ENCODE measurements at places on chromosomes 6 and 20.

DNA sequence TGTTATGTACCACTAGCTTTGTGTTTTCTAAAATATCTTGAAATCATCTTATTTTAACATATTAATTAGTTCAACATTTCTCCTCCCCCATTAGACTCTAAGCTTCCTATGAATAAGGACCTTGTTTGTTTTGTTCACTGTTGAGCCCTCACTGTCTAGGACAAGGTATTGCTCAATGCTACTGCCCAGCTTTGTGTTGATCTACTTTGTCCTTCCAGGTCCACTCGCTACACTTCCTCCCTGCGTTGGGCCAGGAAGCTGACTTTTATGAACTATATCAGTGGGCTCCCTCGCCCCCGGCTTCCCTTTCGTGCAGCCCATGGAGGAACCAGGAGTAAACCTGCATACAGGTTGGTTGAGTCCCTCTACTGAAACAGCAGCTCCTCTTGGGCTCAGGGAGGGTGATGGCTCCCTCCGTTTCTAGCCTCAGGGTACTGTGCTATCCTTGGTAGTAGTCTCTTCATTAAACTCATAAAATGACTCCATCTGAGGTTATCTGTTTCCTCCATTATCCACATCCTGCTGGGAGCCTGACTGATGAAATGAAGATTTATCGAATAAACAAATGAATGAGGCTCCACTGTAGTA, 272.5 kb downstream of the CLIC5 start:
- DNase-seq = no peak

- no peak for DNase-seq
Observed at GRCh38 chr20:10531848-10532247, 96.7 kb downstream of the SLX4IP start.

GRCh38 chr6:48835421-48835958, 627.6 kb downstream of the MMUT start:
- no peak for DNase-seq

DNA sequence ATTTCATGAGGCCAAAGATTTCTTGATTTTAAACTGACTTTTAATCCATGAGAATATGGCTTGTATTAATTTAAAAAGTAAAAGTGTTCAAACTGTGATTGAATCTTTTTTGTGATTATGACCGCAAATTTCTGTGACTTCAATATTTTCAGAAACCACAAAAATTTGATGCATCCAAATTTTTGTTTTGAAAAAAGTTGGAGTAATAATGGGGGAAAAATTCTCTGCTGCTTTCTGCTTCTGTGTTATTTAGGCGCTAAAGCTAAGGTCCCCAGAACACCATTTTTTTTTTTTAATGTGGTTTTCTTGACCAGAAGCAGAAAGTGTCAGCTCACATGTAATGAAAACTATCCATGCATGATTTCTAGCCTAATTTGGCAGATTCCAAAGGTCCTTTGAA, 65.3 kb downstream of the GRIK2 start:
- no peak for DNase-seq

- DNase-seq = no peak
Observed at GRCh38 chr20:6007094-6007528, 46.7 kb downstream of the LRRN4 start.

- no peak for DNase-seq
Observed at GRCh38 chr6:151288712-151289398, 49.1 kb downstream of the AKAP12 start.

- DNase-seq = peak; percentile 82
Observed at GRCh38 chr6:29702519-29703103, 20.6 kb upstream of the HLA-F start.

- no peak for DNase-seq
Observed at GRCh38 chr6:21707524-21708319, 114.2 kb downstream of the SOX4 start.

DNA sequence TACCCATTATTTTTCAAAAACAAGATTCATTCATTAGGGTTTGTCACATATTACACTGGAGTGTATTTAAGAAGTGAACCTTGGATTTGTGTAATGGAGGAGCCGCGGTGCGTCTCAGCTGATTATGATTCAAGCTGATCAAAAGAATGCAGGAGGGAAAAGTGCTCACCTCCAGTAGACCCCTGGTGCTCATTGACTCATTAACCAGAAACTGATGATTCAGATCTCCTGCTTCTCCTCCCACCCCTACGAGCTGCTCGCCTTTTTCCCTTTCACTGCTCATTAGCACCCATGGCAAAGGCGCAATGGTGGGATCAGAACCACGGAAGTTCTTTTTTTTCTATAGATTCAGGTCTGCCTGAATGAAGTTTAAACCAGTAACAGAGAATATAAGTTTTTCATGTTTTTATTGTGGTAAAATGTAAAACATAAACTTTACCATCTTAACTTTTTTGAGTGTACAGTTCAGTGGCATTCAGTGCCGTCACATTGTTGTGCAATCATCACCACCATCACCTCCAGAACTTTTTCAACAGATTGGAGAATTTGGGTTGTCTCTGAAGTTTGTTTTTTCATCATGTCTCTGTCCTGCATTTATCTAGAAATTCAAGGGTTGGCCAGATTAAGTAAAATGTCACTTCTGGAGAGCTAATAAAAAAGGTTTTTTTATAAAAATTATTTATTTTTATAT, 101.6 kb downstream of the LINC00237 start:
- DNase-seq = no peak

DNA sequence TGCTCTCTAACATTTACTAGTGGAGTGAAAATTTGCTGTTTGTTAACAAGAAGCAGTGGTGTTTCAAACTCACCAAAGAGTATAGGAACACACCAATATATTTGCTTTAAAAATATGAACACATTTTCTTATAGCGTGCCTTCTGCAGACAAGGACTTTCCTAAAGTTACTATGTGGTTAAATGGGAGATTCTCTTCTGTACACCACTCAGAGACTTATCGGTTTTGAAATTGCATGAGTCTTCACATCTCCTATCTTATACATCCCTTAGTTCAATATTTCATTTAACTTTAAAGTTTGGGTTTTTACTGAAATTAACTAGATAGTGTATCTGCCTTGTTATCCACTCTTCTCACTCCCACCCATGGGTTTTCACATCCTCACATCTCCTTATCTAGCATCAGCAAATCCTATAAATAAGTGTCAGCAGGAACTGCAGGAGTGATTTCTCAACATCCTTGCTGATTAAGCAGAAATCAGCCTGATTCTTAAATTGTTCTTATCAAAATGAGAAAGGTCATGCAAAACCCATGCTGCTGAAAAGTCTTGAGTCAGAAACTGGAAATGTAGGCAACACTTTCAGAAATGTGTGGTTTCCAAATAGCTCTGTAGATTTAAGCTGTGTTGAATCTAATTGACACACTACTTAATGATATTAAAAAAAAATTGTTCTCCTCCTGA, 1075.6 kb upstream of the GJE1 start:
- no peak for DNase-seq

DNA sequence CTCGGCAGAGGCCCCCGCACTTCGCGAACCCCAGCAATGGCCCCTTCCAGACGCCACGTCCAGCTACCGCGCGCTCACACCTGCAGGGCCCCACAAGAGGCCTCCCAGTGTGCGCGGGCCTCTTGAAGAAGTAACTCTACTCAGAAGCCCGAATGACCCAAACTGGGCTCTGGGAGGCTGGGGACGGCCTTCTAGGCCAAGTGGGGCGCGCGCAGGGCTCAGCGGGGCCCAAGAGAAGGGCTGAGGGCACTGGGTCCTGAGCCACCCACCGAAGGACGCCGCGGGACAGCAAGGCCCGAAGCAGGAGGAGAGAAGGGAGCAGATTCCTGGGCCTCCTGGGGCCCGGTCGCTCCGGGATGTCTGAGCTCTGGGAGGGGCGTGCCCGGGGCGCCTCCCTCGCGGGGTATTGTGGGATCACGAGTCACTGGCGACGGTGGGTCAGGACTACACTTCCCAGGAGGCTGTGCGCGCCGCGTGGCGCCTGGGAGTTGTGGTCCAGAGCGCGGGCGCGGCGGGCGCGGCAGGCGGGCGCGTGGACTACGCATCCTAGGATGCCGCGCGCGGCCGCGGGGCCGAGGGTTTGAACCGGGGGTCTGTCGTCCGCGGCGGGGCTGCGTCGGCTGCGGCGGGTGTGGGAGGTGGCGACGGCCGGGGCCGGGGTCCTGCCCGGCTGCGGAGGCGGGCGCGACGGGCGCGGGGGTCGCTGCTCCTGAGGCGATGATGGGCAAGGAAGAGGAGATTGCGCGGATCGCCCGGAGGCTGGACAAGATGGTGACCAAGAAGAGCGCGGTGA, at the start of gene TCEA2:
Gene TCEA2 (plus strand): TSS at position 603 of the 793 bp plus-strand sequence. CDS start 115 bp downstream, at position 718.
- DNase-seq = peak; percentile 96

DNA sequence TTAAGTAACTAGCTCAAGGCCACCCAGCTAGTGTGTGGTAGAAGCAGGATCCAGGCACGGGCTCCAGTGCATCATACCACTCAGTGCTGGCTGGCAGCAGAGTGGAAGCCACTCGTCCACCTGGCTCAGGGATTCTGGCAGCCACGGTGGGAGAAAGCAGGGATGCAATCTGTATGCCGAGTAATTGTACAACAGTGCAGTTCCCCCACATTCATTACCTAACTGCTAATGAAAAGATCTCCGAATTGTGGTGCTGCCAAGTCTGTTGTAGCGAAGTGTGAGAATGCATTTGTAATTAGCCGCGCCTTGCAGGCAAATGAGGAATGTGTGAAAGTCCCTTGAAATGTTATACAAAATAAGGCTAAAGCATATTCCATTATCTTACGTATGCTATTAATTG, 29.0 kb downstream of the KCNG1 start:
- no peak for DNase-seq

DNA sequence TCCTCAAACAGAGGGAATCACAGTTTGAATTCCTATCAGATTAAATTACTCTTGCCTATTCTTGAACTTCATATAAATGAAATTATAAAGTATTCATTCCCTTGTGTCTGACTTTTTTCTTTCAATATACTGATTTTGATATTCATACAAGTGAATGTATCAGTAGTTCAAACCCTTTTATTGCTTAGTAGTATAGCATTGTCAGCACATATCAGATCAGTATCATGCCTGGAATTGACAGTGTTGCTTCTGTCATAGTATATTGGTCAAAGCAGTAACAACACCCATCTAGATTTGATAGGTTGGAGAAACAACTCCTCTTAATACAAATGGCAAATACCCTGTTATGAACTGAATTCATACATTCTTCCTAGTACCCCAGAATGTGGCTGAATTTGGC, 89.1 kb upstream of the SLC35F1 start:
- DNase-seq = no peak

- no peak for DNase-seq
Observed at GRCh38 chr6:166904101-166904746, 52.1 kb downstream of the RNASET2 start.

DNA sequence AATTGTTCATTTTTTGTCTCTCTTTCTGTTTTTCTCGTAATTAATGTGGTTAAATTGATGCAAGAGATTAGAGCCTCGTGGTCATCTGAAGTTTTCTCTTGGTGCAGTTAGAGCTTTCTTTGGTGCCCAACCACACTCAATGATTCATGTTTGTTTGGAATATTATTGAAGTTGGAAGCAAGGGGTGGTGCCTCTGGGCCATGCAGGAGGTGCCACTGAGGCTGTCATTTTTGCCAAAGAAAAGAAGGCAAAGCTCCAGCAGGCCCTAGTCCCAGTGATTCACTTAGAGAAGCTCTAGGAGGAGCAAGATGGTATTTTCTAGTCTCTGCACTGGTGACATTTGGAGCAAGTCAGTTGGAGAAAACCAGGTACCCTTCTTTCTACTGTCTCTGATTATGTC, 144.5 kb upstream of the RALGAPA2 start:
- no peak for DNase-seq

DNA sequence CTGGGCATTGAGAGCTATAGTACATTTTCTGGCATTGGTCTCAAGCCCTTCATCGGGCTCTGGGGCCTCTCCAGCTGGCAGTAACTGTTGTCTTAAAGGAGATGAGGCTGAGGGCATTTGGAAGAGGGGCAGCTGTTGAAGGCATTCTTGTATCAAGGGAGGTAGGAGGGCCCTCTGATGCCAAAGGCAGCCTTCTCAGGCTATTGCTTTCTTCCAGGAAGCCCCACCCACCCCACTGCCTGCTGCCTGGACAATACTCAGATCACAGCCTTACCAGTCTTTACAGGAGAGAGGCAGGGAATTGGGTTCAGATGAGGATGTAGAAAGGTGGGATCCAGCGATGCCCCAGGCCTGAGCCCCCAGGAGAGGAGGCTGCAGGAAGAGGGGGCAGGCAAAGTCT, 46.0 kb downstream of the CPXM1 start:
- DNase-seq = no peak

DNA sequence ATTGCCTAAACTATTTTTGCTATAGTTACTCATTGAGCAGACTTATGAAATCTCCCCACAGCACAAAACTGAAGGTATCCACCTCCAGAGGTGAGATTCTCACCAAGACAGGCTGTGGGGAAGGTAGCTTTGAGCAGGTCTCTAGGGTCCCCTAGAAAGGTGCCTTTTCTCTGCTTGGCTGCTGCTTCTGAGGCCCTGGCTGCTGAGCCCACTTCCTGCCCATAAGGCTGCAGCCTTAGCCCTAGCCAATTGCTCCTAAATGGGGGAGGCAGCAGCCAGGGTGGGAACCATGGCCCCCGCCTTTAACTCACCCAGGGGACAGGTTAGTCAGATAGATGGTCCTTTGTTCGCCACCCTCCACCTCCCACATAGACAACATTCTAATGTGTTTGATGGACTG, 3.6 kb downstream of the NT5E start:
- DNase-seq = no peak

DNA sequence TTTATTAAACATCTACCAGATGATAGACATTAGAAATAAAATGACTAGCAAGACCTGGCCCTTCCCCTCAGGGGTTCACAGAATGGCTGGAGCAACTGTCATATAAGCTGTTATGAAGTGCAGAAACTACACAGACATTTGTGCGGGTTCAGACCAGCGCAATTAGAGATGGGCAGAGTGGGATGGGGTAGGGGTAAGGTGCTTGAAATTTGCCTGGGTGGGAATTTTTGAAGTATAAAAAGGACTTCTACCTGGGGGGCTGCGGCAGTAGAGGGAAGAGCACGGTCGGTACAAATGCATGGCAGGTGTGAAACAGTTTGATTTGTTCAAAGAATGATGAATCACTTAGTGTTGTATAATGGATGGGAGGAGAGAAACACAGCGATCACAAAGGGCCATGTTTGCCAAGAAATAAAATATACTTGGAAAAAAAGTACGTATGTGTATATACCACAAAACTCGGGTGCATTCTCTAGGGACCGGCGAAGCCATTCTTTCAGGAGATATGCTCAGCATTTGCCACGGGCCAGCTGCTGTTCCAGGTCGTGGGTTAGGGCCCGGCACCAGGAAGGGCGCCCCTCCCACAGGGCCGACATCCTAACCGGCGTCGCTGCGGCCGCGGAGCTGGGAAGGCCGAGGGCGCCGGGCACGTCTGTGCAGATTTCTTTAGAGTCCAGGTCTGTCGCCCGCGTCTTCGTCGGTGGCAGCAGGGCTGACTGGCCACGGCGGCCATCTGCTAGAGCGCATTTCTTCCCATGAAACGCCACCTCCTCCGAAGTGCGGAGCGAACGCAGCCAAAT, 809 bp upstream of the NOL7 start:
- peak; percentile 7 for DNase-seq

Measured in stimulated activated CD4-positive, alpha-beta T cell treated with anti-CD3 and anti-CD28 coated beads, Interleukin-4, amount 100 ng/mL, for 24 hours (primary cell).